Activated T-cell treated with anti-CD3 and anti-CD28 coated beads for 24 hours (primary cell): ENCODE measurements at places on chromosomes 12 and 14.

DNA sequence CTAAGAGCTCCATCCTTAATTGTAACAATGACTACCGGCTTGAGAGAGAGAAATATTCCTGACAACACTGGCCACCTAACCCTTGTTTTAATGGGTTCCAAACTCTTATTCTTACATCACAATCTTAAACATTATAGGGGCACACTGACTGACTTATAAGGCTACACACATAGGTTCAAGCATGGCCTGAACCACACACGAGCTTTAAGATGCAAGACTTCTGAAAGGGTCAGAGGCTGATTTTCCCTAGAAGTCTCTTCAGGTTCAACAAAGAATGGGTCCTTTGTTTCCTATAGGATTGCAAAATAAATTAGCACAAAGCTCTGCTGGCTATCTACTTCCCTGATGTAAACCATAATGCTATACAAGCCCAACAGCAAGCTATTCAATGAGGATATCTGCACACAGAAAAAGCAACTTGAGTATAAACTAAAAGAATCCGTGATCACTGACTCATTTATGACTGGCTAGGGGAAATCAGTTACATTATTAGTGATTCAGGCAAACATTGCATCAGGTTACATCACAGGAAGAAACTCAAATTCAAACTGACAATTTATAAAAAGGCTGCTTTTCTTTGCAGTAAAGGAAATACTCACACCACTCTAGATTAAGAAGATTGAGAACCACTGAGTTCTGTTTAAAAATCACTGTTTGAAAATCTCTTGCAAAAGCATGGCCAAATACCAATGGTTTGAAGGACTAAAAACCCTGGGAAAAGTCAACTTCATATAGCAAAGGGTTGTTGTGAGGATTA is 8.5 kb downstream of the BTG1 start:
- DNase-seq = no peak

DNA sequence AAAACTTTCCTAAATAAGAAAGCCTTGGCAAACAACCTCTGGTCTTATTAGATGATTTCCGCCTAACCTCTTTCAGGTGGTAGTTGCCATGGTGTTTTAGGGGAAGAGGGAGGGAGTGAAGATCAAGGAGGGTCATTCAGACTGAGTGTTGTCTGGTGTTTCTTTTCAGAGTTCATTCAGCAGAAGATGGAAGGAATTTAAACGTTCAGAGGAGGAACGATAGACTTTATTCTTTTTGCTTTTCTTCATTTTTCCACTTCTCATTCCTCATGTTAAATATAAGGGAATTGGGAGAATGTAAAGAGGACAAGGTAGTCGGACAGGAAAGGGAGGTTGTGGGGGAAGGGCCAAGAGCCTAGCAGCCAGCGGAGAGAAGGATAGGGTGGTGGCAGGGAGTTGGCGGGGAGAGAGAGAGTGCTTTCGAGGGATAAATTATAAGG is 17.4 kb upstream of the SALL2 start:
- no peak for DNase-seq

GRCh38 chr12:30286345-30286926 is 409.2 kb downstream of the IPO8 start:
- no peak for DNase-seq

- DNase-seq = no peak
Measured at GRCh38 chr14:102249041-102249440, 55.9 kb downstream of the MOK start.

GRCh38 chr12:24366514-24366913 is 417.0 kb upstream of the SOX5 start:
- DNase-seq = no peak

GRCh38 chr12:12745576-12746211 is 28.5 kb downstream of the CDKN1B start:
- DNase-seq = no peak

- DNase-seq = no peak
Measured at GRCh38 chr12:53994264-53995001, 5.5 kb upstream of the HOXC9 start.

DNA sequence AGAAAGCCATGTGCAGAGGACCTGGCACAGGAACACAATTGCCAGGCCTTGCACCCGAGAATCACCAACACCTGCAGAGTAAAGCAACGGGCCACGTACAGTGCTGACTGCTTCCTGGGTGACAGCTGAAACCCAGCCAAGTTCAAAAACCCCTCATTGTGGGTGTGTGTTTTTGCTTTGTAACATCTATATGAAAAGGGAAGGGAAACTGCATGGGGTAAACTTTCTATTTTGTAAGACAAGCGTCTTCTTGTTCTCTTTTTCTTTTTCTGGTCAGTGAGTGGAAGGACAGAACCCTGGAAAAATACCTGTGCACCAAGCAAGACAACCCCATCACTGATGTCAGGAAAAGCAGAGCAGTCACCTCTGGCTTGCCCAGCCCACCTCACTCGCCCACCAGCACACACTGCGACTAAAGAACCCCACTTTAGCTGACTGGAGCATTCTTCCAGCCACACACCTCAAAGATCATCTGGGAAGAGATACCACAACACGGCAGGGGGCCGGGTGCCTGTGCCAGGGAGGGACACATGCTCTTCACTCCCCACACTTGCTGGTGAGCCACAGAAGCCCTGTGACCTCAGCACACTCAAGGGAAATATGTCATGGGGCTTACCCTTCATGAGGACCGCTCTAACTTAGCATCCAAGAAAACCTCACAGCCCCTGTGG is 172.3 kb downstream of the NDUFA12 start:
- no peak for DNase-seq

DNA sequence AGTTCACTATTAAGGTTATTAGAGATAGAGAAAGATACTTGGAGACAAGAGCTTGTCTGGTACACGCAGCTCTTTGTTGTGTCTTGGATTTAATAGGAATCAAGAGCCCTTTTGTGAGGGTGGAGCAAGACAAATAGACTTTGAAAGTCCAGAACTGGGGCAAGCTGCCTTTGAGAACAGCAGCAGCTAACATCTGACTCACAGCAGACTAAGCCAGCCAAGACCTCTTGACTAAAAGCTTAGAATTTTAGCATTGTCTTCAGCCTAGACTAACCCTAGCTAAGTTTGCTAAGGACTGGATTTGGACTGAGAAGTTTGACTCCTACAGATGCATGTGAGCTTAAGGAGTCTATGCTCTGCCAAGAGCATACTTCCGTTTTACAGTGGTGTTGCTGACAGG is 201.9 kb upstream of the RBM19 start:
- DNase-seq = no peak

- no peak for DNase-seq
Measured at GRCh38 chr12:124111006-124111405, 138.0 kb downstream of the ZNF664 start.

DNA sequence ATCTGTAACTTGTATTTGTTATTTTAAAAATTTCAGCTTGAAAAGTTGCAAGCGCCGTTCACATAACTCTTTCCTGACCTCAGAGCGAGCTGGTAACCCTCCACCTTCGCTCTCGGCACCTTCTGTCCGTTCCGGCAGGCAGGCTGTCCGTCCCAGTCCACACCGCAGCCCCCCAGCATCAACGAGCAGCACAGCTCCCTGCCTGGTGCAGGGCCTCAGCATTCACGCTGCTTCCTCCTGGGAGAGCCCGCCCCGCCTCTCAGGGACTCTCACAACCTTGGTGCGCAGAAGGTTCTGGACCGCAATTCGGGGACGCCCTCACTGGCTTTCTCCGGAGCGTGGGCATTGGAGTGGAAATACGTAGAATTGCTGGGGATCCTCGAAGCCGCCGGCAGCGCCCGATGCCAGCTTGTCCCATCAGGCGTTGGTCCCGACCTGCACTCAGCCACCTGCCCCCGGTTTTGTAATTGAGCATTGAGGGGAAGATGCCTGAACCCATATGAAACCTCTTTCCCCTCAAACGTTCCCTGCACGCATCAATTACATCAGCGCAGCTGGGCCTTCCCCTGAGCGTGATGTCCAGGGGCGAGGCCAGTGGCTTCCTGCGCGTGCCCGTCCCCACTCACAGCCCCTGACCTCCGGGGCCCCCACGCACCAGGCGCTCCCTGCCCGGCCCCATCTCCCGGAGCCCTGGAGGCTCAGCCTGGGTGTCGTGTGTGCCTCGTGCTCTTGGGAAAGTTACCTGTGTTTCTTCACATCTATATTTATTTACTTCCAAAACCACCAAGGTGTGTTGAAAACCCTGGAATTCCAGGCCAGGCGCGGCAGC is 19.1 kb downstream of the LRCOL1 start:
- no peak for DNase-seq

DNA sequence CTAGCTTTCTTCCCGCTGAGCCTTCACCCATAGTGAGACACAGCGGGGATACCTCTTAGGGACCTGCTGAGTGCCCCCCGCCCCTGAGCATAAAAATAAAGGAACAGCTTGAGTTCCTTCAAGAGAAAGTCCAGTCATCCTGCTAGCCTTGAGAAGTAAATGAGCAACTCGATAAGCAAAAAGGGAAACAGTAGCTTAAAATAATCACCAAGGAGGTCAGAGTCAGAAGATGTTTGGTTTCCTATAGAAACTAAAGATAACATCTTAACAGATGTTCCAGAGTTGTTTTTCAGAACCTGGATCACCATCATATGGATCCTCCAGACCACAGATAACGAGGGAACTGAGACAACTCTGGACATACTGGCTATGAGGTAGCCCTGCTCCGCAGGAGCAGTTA is 94.0 kb downstream of the BCAT1 start:
- DNase-seq = no peak

DNA sequence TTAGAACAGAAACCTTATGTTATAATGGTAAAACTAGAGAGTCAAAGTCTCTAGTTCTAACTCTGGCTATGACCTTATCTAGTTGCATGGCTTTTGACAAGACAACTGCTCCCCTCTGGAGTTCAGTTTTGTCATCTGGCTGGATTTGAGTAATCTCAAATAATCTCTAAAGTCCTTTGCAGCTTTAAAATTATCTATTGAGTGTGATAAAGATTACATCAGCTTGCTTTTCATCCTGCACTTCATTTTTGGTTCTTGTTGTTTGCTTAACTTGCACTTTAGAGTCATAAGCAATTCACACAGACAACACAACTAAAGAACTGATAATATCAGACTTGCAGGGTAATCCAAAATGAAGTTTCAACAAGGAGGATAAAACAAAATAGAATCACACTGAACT is 2.3 kb downstream of the AKAP5 start:
- DNase-seq = no peak

GRCh38 chr12:104090685-104091084 is 26.4 kb downstream of the HCFC2 start:
- DNase-seq = no peak

DNA sequence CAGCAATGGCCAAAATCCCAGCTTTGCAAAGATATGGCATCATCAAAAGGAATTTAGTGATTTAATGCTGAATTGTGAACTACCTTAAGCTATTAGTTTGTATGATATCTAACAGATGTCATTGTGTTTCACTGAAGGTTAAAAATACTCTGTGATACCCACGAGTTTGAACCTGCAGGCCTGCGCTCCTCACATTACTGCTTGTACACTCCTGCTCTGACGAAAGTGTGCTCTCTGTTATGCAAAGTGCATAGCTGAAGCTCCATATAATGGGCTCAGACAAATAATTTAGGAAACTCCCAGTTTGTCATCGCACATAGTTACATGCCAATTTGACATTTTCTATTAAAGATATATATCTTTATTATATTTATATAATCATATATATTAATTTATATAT is 52.2 kb downstream of the SPPL3 start:
- DNase-seq = no peak

- DNase-seq = no peak
Measured at GRCh38 chr14:94542111-94542810, 19.0 kb upstream of the SERPINA4 start.

- DNase-seq = no peak
Measured at GRCh38 chr14:74427651-74428050, 1.6 kb upstream of the SYNDIG1L start.

- DNase-seq = no peak
Measured at GRCh38 chr12:56243731-56244181, 13.9 kb downstream of the SLC39A5 start.

GRCh38 chr12:67520606-67521005 is 127.9 kb upstream of the DYRK2 start:
- no peak for DNase-seq

DNA sequence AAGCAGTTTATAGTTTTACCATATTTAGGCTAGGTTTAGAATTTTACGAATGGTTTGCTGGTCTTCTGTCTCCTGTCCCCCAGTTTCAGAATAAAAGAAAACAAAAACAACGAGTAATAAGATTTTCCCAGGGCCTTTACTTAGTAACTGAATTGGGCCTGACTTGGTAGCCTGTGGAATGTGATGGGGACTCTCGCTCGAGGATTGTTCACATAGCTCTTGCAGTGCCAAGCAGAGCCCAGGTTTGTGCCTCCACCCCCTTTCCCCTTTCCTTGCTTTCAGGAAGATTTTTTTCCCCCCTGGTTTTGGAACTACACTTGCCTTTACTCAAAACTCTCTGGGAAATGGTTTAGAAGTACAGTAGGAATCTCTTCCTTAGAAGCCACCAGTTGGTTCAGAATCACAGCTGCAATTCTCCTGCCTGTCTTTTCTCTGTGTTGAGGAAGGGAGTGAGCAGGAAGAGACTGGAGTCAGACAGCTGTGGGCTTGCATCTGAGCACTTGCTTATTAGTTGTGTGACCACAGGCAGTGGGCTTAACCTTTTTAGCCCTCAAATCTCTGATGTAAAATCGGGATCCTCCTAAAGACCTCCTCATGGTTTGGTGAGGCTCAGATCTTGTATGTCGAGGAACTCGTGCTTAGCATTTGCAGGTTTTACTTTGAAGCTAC is 501.2 kb downstream of the PCNX1 start:
- DNase-seq = no peak

- DNase-seq = no peak
Measured at GRCh38 chr12:50925342-50925651, 27.0 kb upstream of the HIGD1C start.

DNA sequence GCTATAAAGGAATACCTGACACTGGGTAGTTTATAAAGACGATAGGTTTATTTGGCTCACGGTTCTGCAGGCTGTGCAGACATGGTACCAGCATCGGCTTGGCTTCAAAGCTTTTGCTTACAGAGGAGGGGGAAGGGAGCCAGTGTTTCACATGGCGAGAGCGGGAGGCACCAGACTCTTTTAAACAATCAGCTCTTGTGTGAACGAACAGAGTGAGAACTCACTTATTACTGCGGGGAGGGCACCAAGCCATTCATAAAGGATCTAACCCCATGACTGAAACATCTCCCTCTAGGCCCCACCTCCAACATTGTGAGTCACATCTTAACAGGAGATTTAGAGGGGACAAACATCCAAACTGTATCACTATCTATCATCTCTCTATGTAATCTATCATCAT is 227.4 kb downstream of the TMEM132D start:
- no peak for DNase-seq
